Activated CD4-positive, alpha-beta T cell treated with anti-CD3 and anti-CD28 coated beads for 36 hours (primary cell): ENCODE measurements at places on chromosomes 11 and 22. TPM values are rescaled to one million over a fixed set of nuclear protein-coding genes. Genes with fewer than 3 reads are reported as not detected.
A peak's percentile ranks its signal among the peaks of the same experiment; 100 is the strongest.

Gene HPX
- total RNA-seq: 0.16 TPM

Gene CCDC188
- total RNA-seq: not detected

Gene SLC22A6
- not detected for total RNA-seq

Gene OR4D9
- total RNA-seq: not detected

Gene CRELD2
- 16.4 TPM for total RNA-seq

- no peak overlapping the region for H3K4me3 ChIP-seq
- H3K27me3 ChIP-seq: peaks cover 10% of the 10 kb centered on the region
- H3K36me3 ChIP-seq: no peaks in the 10 kb centered on the region
- peak; percentile 88 for DNase-seq
- H3K4me1 ChIP-seq: peaks cover 7% of the 10 kb centered on the region
These were observed 15.9 kb downstream of the PTPN5 start for GRCh38 chr11:18775492-18776292.

Gene APLNR
- not detected for total RNA-seq

Gene TOB2
- total RNA-seq: 32.3 TPM

Gene FOLR2
- total RNA-seq: not detected

Gene OR51I1
- total RNA-seq: not detected

GRCh38 chr11:15590132-15590531, 475.4 kb downstream of the INSC start:
- no peaks in the 10 kb centered on the region for H3K4me1 ChIP-seq
- H3K4me3 ChIP-seq: no peak overlapping the region
- no peak overlapping the region for H3K27ac ChIP-seq
- H3K27me3 ChIP-seq: no peaks in the 10 kb centered on the region

Gene LRRC4C
- total RNA-seq: not detected

Gene RAG2
- not detected for total RNA-seq

- no peaks in the 10 kb centered on the region for H3K4me1 ChIP-seq
- no peak overlapping the region for H3K27ac ChIP-seq
- no peaks in the 10 kb centered on the region for H3K36me3 ChIP-seq
- no peaks in the 10 kb centered on the region for H3K27me3 ChIP-seq
- H3K4me3 ChIP-seq: no peak overlapping the region
These were observed 17.9 kb downstream of the RFPL1 start for GRCh38 chr22:29456211-29456671.

DNA sequence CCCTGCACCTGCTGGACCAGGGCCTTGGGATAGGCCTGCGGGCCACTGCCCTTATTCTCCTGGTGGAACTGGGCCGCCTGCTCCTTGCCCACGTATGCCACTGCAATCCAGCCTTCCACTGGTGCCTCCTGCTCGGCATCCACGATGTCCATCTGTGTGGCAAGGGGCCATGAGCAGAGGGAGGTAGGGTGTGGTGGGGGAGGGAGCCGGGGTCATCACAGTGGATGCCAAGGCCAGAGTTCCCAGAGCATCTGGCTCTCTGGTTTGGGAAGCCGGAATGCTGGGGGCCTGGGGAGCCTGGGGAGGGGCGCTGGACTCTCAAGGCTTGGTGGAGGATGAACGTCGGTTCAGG, 627 bp downstream of the RNF215 start:
- no peak overlapping the region for H3K27ac ChIP-seq
- DNase-seq: no peak
- H3K4me3 ChIP-seq: peak overlapping the region; percentile 73
- H3K4me1 ChIP-seq: peaks cover 9% of the 10 kb centered on the region
- no peaks in the 10 kb centered on the region for H3K36me3 ChIP-seq

GRCh38 chr22:47382164-47382890, 619.9 kb downstream of the TBC1D22A start:
- DNase-seq: no peak
- no peak overlapping the region for H3K27ac ChIP-seq
- H3K27me3 ChIP-seq: no peaks in the 10 kb centered on the region
- H3K4me3 ChIP-seq: no peak overlapping the region
- no peaks in the 10 kb centered on the region for H3K36me3 ChIP-seq
- no peaks in the 10 kb centered on the region for H3K4me1 ChIP-seq

Gene PTPRJ
- 21.3 TPM for total RNA-seq

DNA sequence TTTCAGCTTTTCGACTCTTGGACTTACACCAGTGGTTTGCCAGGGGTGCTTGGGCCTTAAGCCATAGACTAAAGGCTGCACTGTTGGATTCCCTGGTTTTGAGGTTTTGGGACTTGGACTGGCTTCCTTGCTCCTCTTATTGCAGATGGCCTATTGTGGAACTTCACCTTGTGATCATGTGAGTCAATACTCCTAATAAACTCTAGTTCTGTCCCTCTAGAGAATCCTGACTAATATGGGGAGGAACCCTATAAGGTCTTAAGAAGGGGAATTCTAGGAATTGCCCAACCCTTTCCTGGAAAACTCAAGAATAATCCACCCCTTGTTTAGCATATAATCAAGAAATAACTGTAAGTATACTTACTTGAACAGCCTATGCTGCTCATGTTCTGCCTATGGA, 491.8 kb downstream of the TMEM135 start:
- no peaks in the 10 kb centered on the region for H3K4me1 ChIP-seq
- H3K27me3 ChIP-seq: no peaks in the 10 kb centered on the region
- H3K36me3 ChIP-seq: no peaks in the 10 kb centered on the region

DNA sequence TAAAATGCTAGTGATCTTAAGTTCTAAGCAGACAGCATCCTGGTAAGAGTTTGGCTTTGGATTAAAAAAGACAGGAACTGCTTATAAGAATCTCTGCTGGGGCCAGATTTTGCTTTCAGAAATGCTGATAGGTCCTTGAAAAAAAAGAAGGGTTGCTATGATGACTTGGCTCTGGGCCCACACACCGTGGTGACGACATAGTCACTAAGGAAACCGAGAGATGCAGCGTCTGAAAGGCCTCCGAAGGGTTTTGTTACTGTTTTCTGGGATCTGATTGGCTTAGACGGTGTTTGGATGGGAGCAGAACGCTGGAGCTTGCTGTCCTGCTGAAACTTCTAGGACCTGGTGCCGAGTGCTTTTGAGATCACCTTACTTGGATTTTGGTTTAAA, 8.4 kb downstream of the FAM118A start:
- peaks cover 15% of the 10 kb centered on the region for H3K36me3 ChIP-seq
- H3K27ac ChIP-seq: peak overlapping the region; percentile 95
- DNase-seq: peak; percentile 95

DNA sequence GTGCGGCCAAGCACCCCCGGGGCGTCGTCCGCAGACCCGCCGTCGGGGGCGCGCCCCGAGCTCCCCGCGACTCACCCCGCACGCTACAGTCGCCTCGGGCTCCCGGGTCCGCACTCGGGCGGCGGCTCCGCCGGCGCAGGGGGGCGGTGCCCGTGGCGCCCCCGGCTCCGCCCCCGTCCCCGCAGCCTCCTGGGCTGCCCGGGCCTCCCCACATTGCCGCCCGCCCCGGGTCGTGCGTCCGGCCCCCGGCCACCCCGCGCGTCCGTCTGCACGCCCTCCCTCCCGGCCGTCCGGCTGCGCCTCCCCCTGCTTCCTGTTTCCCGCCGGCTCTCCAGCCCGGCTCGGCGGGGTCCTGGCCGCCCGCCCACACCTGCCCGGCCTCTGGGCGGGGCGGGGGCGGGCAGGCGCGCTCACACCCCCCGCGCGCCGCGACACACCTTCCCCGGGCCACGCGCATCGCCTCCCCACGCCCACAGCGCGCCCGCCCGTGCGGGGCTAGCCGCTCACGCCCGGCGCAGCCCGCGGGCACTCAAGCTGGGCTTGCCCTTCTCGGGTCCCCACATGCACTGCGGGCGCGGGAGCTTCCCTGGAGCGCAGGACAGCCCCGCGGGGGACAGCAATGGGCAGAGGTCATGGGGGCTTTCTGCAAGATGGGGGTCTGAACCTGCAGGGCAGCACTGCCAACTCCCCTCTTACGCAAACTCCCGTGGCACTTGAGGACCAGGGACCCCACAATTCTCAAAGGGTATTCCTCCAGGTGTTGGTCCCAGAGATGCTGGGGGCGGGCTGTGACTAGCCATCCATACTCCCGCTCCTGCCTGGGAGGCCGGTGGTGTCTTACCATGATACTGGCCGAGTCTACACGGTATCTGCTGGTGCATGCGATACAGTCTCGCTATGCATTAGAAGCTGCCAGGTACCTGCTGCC, at the start of gene CARD10:
TSS of gene CARD10 (minus strand) at position 148 of the 928 bp plus-strand sequence. CDS start 215 bp downstream, outside the sequence.
- no peaks in the 10 kb centered on the region for H3K36me3 ChIP-seq
- peak within 1 kb of the TSS; percentile 50 for H3K4me3 ChIP-seq
- no peak within 1 kb of the TSS for H3K27ac ChIP-seq
- no peak for DNase-seq
- peaks cover 4% of the 10 kb centered on the region for H3K4me1 ChIP-seq
- peaks cover 28% of the 10 kb centered on the region for H3K27me3 ChIP-seq

Gene PAMR1
- total RNA-seq: not detected

GRCh38 chr11:134013518-134013917, 55.4 kb upstream of the JAM3 start:
- H3K4me3 ChIP-seq: no peak overlapping the region
- H3K27ac ChIP-seq: no peak overlapping the region
- H3K27me3 ChIP-seq: peaks cover 31% of the 10 kb centered on the region
- no peaks in the 10 kb centered on the region for H3K36me3 ChIP-seq
- H3K4me1 ChIP-seq: no peaks in the 10 kb centered on the region

- no peaks in the 10 kb centered on the region for H3K36me3 ChIP-seq
- no peaks in the 10 kb centered on the region for H3K4me1 ChIP-seq
- no peak for DNase-seq
- H3K27me3 ChIP-seq: peaks cover 6% of the 10 kb centered on the region
These were observed 107.4 kb downstream of the SEZ6L start for GRCh38 chr22:26276529-26277160.

GRCh38 chr11:65419460-65419771, 3.2 kb upstream of the NEAT1 start:
- no peak for DNase-seq
- H3K36me3 ChIP-seq: peaks cover 28% of the 10 kb centered on the region
- peak overlapping the region; percentile 99 for H3K27ac ChIP-seq
- peaks cover 6% of the 10 kb centered on the region for H3K27me3 ChIP-seq
- peaks cover 36% of the 10 kb centered on the region for H3K4me1 ChIP-seq

Gene MAFF
- 9.4 TPM for total RNA-seq

GRCh38 chr22:43473031-43473430, 61.2 kb downstream of the MPPED1 start:
- no peak overlapping the region for H3K4me3 ChIP-seq
- no peak overlapping the region for H3K27ac ChIP-seq
- no peaks in the 10 kb centered on the region for H3K36me3 ChIP-seq

- H3K4me1 ChIP-seq: peaks cover 27% of the 10 kb centered on the region
- H3K36me3 ChIP-seq: peaks cover 9% of the 10 kb centered on the region
- peak; percentile 86 for DNase-seq
- H3K27ac ChIP-seq: peak overlapping the region; percentile 71
- H3K27me3 ChIP-seq: no peaks in the 10 kb centered on the region
- H3K4me3 ChIP-seq: no peak overlapping the region
These were observed 27.1 kb downstream of the ARAP1 start for GRCh38 chr11:72724851-72725723.

Gene SCGB1D2
- total RNA-seq: not detected

Gene THYN1
- total RNA-seq: 75.5 TPM

DNA sequence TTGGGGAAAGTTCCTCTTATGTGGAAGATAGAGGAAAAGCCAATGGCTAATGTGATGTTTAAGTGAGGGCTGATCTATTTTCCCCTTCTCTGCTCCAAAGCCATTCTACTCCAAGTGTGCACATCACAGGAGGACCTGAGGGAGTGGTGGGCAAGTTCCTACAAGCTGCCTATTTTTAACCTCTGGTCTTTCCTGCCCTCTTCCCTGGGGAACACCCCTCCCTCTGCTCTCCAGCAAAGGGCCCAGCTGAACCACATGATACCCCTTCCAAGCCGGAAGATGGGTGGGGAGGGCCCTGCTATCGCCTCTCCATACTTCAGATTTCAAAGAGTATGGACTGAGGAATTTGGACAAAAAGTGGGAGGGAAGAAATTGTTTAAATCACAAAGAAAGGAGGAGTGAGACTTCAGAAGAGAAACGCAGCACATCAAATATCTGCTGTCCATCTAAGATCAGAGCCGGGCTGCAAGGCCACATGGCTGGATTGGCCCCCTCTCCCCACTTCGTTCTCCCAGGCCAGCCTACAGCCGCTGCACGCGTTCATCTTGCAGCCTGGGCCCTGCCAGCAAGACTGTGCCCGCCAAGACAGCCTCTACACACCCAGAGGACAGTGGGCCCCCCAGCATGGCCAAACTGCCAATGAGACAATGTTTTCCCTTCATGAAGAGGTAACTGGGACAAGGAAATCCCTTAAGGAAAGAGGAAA, 77.5 kb downstream of the MICAL3 start:
- no peak overlapping the region for H3K27ac ChIP-seq
- H3K4me3 ChIP-seq: no peak overlapping the region
- no peaks in the 10 kb centered on the region for H3K36me3 ChIP-seq
- H3K4me1 ChIP-seq: no peaks in the 10 kb centered on the region
- no peaks in the 10 kb centered on the region for H3K27me3 ChIP-seq

GRCh38 chr11:61973476-61974162, 6.2 kb upstream of the FTH1 start:
- H3K27me3 ChIP-seq: no peaks in the 10 kb centered on the region
- DNase-seq: no peak
- H3K4me3 ChIP-seq: no peak overlapping the region
- H3K36me3 ChIP-seq: no peaks in the 10 kb centered on the region
- peak overlapping the region; percentile 90 for H3K27ac ChIP-seq
- H3K4me1 ChIP-seq: peaks cover 50% of the 10 kb centered on the region

- no peaks in the 10 kb centered on the region for H3K36me3 ChIP-seq
- no peaks in the 10 kb centered on the region for H3K27me3 ChIP-seq
- no peak for DNase-seq
- peaks cover 2% of the 10 kb centered on the region for H3K4me1 ChIP-seq
- no peak overlapping the region for H3K27ac ChIP-seq
These were observed 61.5 kb downstream of the FAM76B start for GRCh38 chr11:95728094-95728493.

GRCh38 chr11:110130642-110131238, 37.5 kb downstream of the ZC3H12C start:
- H3K4me1 ChIP-seq: no peaks in the 10 kb centered on the region
- peaks cover 9% of the 10 kb centered on the region for H3K27me3 ChIP-seq
- H3K4me3 ChIP-seq: no peak overlapping the region
- no peaks in the 10 kb centered on the region for H3K36me3 ChIP-seq
- no peak for DNase-seq

Gene F2
- not detected for total RNA-seq

DNA sequence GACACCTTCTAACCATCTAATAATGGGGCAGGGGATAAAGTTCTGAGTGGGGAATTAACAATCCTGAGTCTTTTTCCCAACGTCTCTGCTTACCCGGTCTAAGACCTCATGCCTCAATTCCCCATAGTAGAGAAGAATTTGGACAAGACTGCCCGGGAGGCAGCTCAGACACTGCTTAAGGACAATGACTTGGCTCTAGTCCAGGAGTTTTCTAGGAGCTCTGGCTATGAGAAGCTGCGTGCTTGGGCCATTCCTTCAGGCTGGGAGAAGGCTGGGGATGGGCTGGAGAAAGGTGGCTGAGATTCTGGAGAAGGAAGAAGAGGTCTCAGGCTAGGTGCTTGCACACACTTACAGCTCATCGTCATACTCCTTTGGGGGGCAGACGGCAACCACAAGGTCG, 19.8 kb upstream of the ABCC8 start:
- no peaks in the 10 kb centered on the region for H3K4me1 ChIP-seq
- DNase-seq: no peak
- no peak overlapping the region for H3K27ac ChIP-seq

- H3K36me3 ChIP-seq: peaks cover 30% of the 10 kb centered on the region
- DNase-seq: no peak
- no peaks in the 10 kb centered on the region for H3K27me3 ChIP-seq
- H3K4me1 ChIP-seq: no peaks in the 10 kb centered on the region
These were observed 85.0 kb downstream of the SERGEF start for GRCh38 chr11:17927681-17928343.

Gene MRGPRX4
- not detected for total RNA-seq
